ENCODE measurements at places on chromosomes 12 and 14. TPM values are rescaled to one million over a fixed set of nuclear protein-coding genes. Genes with fewer than 3 reads are reported as not detected.
A peak's percentile ranks its signal among the peaks of the same experiment; 100 is the strongest.

- DNase-seq: no peak
Measured at GRCh38 chr14:60544659-60545058, 35.7 kb downstream of the SIX6 start.

GRCh38 chr12:41436076-41436475 is 248.0 kb downstream of the PDZRN4 start:
- DNase-seq: no peak

GRCh38 chr14:64736271-64737169 is 32.3 kb downstream of the PLEKHG3 start:
- DNase-seq: no peak

- peak; percentile 41 for DNase-seq
Measured at GRCh38 chr14:34867199-34867598, 8.0 kb downstream of the BAZ1A start.

DNA sequence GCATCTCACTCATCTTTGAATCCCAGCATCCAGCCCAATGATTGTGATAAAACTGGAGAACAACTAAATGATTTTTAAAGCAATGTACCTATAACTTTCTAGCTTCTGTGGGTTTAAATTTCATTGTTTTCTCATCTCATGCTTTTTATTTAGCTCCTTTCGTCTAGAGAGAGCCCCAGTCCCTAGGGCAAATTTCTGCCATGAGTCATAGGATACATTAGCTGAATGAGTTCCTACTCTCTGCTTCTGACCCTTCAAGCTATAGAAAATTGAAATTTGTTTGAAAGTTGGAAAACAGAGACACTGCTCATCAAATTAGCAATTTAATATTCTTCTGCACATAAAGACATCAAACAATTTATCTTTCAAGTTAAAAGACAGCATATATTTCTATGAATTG is 113.9 kb downstream of the KIF21A start:
- DNase-seq: no peak

DNA sequence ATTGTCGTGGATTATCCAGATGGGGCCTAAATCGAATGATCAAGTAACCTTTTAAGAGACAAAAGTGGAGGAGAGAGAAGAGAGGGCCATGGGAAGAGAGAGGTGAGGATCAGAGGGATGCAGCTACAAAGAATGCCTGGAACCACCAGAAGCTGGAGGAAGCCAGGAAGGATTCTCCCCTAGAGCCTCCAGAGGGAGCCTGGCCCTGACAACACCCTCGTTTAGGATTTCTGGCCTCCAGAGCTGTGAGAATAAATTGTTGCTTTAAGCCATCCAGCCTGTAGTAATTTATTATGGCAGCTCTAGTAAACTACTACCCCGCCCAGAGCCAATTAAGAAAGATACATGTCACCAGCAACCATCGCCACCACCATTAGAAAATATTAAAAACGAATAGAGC is 46.2 kb upstream of the GSC start:
- no peak for DNase-seq

DNA sequence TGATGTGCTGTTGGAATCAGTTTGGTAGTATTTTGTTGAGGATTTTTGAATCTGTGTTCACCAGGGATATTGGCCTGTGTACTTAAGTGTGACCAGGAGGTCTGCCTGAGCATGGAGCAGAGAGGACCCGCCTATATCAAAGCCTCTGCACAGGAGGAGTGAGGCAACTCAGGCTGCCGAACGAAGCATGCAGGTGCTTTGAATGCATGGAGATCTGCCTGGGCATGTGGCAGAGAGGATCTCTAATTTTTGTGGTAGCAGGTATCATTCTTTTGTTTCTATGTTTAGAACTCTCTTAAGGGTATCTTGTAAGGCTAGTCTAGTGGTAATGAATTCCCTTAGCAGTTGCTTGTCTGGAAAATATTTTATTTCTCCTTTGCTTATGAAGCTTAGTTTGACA is 26.9 kb downstream of the RAB3IP start:
- DNase-seq: no peak

DNA sequence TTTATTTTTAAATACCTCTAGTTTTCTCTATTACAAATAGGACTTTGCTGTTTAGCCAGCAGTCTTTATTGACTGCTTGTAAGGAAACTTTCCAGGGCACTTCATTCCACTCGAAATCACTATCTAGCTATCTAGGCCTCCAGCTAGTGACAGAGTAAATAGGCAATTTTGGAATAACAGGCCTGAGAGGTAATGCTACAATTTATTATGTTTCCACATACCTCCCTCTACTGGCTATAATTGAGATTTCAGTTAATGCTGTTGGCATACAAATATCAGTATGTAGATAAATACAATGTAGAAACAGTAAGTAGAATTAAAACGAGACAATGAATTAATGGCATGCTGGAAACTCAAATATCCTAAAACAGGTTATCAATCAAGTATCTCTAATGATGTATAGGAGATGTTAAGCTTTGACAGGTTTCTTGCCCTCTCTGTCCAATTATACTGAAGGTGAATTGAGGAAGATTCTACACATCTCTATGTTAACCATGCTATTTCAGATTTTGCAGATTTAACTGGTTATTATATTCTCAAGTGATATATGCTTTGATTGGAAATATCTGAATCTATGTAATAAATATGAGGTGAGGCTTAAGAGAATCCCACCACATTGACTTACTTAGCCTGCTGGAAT is 7.2 kb downstream of the DTD2 start:
- no peak for DNase-seq

DNA sequence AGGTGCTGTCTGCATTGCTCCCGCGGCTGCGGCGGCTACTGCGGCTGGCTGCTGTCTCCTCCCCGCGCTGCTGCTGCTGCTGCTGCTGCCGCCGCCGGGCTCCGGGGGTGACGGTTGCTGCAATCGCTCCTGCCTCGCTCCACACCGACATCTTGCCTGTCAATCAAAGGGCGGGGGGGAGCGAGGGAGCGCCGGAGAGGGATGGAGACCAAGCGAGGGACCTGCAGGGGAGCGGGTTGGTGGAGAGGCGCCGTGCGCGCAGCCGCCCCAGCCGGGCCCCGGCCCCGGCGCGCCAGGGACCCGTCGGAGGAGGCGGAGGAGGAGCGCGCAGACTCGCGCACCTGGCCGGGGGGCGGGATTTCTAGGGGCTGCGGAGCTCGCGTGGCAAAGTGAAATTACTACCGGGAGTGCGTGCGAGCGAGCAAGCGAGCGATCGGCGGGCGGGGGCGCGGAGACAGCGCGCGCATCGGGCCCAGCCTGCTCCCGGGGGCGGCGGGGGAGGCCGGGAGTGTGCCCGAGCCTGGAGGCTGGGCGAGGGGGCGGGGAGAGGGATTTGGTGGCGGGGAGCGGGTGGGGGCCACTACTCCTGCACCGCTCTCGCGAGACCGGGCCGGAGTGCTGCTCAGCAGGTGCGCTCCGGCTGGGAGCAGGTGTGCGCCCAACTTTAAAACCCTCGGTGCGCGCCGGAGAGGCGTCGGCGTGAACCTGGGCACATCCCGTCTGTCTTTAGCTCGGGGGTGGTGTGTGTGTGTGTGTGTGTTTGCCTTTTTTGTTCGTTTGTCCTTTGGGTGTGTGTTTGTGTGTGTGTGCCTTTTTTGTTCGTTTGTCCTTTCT is at the start of gene KSR2:
KSR2 (minus strand) TSS at position 165 of the 834 bp plus-strand sequence. CDS start 735 bp downstream, outside the sequence.
- DNase-seq: peak; percentile 79

SLC6A15 gene
- not detected for total RNA-seq

AVPR1A gene
- not detected for total RNA-seq
